ENCODE measurements at places on chromosomes 2 and 18.

DNA sequence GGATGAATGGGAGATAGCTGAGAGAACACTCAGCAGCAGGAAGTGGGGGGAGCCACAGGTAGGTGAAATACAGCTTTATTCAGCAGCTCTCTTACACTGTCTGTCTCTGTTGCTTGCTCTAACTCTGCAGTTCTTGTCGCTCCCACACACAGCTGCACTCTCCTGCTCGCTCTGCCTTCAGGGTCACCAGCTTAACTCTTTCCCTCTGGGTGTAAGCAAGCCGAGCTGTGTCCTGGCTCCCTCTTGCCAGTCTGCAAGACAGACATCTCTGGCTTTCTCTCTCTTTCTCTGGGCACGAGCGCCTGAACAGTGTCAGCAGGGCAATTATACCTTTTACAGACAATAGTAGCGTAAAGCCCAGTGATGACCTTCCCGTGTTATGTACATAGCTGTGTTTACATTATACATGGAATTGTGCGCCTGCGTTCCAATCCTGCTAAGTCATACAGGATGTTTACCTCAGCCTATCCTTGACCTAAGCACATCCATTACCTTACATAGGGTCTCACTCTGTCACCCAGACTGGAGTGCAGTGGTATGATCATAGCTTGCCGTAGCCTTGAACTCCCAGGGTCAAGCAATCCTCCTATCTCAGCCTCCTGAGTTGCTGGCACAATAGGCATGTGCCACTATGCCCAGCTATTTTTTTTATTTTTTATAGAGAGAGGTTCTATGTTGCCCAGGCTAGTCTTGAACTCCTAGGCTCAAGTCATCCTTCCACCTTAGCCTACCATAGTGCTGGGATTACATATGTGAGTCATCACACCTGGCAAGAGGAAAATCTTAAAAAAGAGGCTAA is 57.8 kb upstream of the CHN1 start:
- DNase-seq = no peak

- no peak for DNase-seq
Observed at GRCh38 chr2:102126660-102127059, 15.9 kb upstream of the IL1R1 start.

GRCh38 chr18:41933778-41934177 is 21.3 kb upstream of the PIK3C3 start:
- DNase-seq = no peak

DNA sequence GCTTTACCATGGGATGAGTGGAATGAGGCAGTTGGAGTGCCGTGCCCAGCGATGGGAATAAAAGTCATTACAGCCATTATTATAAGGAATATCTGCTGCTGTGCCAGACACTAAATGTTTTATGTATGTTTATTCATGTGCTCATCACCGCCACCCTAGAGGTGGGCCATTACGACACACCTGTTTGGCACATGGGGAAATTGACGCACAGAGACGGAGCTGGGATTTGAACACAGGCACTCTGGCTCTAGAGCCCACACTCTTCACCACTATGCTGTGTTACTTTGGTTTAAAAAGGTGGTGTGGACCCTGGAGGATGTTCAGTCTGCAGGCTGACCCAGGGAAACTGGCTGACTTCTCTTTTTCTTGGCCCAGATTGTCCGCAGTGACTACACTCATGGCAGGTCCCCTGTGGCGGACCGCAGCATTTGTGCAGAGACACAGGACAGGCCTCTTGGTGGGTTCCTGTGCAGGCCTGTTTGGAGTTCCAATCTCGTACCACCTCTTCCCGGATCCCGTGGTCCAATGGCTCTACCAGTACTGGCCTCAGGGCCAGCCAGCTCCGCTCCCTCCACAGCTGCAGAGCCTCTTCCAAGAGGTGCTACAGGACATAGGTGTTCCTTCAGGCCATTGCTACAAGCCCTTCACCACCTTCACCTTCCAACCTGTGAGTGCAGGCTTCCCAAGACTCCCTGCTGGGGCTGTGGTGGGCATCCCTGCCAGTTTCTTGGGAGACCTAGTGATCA is 1.6 kb downstream of the TMEM177 start:
- no peak for DNase-seq

- no peak for DNase-seq
Observed at GRCh38 chr2:165601065-165601830, 131.8 kb downstream of the CSRNP3 start.

GRCh38 chr2:38030635-38031355 is 45.2 kb downstream of the CYP1B1 start:
- no peak for DNase-seq

GRCh38 chr2:75800456-75800855 is 89.7 kb upstream of the GCFC2 start:
- no peak for DNase-seq

GRCh38 chr2:128215897-128216642 is 102.6 kb downstream of the HS6ST1 start:
- no peak for DNase-seq

DNA sequence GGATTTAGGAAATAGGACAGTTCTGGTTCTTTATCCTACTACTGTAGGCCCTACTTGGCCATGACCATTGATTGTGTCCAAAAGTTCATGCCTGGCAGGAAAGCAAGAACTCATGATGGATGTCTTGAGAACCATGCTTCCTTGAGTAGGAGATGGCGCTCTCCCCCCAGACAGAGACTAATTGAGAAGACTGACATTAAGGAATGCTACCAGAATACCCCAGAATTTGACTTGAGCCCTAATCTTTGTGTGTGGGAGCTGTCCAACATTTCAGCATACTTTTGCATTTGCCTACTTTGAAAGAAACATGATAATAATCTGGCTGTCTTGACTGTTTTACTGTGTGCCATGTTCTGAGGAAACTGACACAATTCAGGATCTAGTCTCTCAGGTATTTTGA is 23.3 kb downstream of the MAPRE3 start:
- DNase-seq = no peak

DNA sequence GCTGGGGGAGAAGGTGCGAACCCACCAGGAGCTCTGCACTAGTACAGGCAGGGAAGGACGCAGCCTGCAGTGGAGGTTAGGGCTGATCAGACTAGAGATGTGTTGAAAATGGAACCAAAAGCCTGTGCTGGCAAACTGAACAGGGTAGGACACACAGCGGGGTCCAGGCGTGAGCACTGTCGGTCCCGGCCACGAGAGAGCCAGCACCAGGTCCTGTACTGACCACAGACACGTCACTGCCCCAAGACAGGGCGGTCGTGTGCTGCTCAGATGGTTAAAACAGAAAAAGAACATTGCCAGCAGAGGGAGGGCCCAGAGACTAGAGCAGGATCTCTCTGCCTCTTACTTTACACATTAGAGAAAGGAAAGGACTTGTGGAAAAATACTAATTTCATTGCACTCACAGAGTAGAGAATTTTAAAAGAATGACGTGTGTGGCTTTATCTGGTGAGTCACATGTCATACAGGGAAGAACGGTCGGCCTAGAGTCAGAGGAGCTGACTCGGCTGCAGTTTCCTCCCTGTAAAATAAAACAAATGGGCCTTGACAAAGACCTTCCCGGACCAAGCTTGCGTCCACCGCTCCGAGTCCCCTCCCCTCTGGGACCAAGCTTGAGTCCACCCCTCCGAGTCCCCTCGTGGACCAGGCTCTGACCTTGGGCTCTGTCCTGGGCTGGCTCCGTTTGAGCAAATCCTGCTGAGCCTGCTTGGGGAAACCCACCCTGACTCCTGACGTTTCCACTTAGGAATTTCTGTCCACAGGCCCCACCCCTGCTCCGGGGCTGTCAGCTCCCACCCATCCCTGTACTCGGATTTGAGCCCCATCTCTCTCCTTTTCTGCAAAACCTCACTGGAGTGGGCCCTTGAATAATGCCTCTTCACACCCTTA is 16.7 kb upstream of the ADI1 start:
- no peak for DNase-seq

DNA sequence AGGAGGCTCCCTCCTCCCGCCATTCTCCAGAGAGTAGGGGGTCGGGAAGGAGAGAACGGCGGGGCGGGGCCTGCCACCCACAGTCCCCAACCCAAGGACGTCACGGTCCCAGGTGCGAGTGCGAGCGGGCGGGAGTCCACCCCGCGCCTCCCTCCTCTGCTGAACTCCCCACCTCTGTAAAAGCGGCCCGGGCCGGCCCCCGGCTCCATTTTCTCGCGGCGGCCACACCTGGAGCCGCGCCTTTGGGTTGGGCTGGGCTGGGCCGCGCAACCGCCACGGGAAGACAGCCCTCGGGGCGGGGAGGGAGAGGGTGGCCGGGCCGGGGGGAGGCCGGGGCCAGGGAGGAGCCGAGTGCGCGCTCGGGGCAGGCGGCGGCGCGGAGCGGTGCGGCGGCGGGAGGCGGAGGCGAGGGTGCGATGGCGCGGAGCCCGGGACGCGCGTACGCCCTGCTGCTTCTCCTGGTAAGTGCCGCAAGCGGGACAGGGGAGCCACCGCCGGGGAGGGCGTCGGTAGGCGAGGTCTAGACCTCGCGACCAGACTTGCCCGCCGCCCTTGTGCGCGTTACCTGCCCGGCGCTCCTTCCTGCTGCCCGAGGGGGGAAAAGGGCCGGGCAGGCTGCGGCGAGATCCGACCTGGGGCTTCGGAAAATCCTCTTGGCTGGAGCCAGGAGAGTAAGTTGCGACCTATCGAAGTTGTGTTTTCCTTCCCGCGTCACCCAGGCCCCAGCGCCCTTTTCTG is at the start of gene DSG2:
TSS of gene DSG2 (plus strand) at position 342 of the 738 bp plus-strand sequence. CDS start at position 417, 75 bp downstream.
- no peak for DNase-seq

DNA sequence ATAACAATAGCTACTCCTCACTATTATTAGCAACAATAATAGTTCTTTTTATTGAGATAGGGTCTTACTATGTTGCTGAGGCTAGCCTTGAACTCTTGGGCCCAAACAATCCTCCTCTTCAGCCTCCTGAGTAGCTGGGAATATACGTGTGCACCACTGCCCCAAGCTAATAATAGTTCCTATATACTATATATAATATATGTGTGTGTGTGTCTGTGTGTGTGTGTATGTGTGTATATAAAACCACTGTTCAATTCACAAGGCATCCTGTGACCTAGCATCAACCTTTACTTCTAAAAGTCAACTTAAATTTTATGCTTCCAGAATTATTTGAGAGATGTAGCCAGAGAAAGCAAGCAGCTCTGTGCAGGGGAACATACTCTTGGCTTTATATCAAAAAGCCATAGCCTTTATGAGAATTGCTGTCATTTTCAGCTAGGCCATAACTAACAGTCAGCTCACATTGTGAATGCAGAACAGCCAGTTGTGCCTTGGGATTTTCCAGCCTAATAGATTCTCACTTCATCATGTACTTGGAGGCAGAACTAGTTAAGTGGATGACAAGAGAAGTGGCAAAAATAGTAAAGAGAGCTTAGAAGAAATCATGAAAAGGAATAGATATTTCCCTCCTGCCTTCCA is 665.5 kb downstream of the NYAP2 start:
- DNase-seq = no peak

DNA sequence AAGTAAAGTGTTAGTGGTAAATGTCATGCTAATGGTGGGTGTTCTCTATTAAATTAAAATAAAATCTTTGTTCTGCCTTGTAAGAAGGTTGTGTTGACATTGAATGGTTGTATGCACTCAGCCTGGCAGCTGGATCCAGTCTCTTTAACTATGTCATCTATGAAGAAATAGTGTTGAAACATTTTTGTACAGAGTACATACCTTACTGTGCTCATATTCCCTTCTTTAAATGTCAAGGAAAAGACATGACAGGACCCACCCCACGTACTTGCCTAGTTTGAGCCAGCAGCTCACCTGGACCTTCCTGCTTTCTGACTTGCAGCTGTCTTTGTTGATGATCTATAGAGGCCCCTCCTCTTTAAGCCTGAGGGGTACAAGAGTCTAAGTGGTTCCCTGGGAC is 85.6 kb upstream of the ST3GAL5 start:
- no peak for DNase-seq

DNA sequence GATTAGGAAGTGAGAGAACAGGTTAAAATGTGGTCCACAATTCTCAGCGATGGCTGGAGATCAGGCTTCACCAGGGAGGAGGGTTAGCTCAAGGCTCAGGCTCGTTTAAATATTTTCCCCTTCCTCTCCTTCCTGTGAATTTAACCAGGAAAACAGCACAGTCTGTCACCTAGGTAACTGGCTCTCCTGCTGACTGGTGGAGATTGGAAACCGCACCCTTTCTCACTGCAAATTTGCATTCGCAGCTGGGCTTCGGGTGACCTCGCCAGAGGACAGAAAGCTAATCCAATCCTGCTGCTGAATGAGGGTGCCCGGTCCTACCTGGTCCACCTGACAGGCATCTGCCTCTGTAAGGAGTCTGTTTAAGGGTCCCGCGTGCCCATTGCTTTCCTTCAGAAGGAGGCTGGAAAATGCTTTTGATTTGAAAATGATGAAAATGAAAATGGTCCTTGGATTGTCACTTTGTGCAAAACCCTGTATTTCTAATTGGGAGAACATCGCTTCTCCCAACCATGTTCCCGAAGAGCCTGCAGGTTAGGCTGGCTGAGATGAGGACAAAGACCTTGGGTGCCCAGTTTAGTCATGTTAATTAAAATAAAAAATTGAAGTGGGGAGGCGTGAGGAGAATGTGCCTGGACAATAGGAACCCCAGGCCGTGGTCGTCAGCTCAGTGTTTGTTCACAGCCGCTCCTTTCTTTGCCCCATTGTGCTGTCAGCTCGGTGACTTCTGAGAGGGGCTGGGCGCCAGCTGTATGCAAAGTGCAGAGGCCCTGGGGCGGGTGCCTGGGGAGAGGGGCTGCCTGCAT is 43.4 kb upstream of the MTCL1 start:
- DNase-seq = no peak

DNA sequence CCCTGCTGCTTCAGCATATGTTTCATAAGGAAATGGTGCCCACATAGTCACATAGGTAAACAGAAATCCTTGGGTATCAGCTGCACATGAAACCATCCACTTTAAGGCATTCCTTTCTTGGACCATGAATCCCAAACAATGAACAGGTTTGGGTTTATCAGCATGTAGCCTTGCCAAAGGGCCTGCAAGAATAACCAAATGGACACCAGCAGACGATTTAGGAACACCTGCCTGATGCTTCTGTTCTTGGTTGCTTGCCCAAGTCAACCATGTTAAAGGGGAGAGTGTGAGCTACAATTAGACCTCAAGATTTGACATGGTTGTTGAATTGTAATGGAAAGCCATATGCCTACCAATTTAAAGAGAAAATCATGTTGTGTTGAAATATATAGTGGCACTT is 1342.7 kb upstream of the PIK3C3 start:
- no peak for DNase-seq

DNA sequence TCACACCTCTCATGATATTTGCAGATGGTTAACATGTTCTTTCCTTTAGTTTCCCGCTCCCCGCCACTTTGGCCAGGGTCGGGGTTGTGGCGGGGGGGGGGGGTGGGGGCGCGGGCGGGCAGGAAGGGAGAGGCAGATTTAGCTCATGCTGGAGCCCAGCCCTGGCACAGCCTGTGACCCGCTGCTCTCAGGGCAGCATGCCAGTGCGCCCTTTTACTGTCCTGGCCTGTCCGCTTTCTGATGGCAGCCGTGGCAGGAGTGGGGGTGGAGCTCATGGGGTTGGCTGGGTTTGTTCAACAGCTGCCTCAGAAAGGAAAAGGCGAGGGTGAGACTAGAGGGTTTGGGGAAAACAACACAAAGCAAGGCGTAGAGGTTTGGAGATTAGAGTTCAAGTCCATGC is 56.1 kb downstream of the TNP1 start:
- DNase-seq = no peak

GRCh38 chr2:17506736-17507616 is 11.3 kb downstream of the RAD51AP2 start:
- DNase-seq = no peak

Measured in activated CD8-positive, alpha-beta memory T cell treated with anti-CD3 and anti-CD28 coated beads for 4 hours (primary cell).